ENCODE measurements at places on chromosomes 1 and 21.

- DNase-seq = no peak
Observed at GRCh38 chr1:29830383-29830782, 594.1 kb downstream of the PTPRU start.

DNA sequence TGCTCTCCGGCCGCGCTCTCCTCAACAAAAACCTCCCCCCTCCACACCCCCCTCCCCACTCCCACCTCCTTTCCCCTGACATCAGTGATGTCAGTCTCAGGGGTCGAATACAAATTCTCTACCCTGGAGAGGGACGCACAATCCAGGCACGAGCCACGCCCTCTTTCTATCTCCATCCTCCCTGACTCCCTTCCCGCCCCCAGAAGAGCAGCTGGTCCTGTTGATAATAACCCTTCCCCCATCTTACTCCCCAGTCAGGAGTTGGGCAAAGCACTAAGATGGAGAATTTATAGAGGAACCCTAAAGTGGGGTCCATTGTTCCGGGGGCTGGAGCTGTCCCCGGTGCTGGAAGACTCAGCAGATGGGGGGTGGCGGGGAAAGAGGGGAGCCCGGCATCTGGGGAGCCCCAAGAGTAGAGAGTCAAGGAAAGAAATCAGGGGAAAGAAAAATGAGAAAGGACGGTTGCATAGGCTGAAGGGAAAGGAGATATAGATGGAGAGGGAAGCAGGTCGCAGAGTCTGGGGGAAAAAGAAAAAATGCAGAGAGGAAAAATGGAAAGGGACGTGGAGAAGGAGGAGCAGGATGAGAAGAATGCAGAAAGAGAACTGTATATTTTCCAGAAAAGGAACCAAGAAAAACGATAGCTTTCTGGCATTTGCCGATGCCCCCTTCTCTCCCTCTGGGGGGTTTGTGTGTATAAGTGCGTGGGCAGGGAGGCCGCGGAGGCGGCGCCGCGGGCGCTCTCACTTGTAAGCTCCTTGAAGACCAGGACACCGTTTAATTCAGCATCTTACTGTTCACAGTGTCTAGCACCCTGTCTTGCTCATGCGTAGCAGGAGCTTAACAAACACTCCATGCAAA, at the start of gene CELF3:
CELF3 (minus strand) TSS at position 33 of the 861 bp plus-strand sequence. CDS start 783 bp downstream, outside the sequence.
- DNase-seq = peak; percentile 21

GRCh38 chr1:194281376-194281775, 1095.0 kb upstream of the B3GALT2 start:
- DNase-seq = no peak

DNA sequence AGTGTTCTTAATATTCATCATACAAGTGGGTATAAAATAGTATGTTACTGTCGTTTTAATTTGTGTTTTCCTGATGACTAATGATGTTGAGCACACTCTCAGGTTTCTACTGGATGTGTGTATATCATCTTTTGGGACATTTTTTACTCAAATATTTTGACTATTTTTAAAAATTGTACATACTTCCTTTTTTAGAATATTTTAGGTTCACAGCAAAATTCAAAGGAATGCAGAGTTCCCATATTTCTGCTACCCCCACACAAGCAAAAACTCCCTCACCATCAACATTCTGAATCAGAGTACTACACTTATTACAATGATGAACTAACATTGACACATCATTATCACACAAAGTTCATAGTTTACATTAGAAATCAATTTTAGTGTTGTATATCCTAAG, 114.5 kb downstream of the DPYD start:
- no peak for DNase-seq

GRCh38 chr21:42861311-42861847, 18.0 kb downstream of the WDR4 start:
- no peak for DNase-seq

DNA sequence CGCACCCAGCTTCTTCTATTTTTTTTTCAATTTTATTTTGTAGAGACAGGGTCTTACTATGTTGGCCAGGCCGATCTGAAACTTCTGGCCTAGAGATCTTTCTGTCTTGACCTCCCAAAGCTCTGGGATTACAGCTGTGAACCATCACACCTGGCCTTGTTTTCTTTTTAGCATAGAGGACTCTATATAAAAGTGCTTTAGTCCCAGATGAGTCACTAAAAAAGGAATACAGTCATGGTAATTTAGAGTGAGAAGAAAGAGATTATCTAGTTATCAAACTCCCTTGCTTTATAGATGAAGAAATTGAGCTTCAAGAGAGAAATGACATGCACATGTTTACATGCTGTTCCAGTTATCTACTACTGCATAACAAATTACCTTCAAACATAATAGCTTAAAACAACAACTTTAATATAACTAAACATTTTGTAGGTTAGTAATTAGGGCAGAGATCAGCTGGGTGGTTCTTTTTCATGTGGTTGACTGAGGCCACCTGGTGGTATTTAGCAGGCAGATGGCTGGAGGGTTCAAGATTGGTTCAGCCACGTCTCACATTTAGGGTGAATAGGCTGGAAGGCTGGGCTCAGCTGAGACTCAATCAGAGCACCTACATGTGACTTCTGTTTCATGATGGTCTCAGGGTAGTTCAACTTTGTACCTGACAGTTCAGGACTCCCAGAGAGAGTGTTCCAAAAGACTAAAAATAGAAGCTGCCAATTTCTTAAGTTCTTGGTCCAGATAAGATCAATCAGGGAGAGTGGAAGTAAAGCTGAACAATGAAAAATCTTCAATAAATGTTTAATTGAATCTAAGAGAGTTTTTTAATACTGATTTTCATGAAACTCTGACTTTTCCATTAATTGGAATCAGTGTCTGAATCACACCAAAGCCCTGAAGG, 16.9 kb upstream of the MTF2 start:
- peak; percentile 67 for DNase-seq

- peak; percentile 45 for DNase-seq
Observed at GRCh38 chr1:108877348-108878159, 769 bp downstream of the GPSM2 start.

DNA sequence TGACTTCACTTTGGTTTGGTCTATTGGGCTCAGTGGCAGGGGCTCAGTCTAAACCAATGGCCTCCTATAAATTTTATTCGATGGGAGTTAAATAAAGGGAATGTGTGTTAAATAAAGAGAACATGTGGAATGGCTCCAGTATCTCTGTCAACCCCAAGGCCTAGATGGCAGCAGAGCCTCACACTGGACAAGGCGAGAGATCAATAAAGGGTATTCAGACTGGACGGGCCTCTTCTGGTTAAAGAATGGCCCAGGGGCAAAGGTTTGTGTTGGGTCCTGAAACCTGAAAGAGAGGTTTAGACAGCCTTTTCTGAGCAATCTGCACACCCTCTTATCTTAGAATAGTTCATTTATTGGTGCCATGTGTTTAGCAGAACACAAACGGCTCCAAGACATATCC, 34.7 kb downstream of the SH3BP5L start:
- DNase-seq = no peak

GRCh38 chr1:208203848-208204609, 40.2 kb downstream of the PLXNA2 start:
- DNase-seq = no peak

DNA sequence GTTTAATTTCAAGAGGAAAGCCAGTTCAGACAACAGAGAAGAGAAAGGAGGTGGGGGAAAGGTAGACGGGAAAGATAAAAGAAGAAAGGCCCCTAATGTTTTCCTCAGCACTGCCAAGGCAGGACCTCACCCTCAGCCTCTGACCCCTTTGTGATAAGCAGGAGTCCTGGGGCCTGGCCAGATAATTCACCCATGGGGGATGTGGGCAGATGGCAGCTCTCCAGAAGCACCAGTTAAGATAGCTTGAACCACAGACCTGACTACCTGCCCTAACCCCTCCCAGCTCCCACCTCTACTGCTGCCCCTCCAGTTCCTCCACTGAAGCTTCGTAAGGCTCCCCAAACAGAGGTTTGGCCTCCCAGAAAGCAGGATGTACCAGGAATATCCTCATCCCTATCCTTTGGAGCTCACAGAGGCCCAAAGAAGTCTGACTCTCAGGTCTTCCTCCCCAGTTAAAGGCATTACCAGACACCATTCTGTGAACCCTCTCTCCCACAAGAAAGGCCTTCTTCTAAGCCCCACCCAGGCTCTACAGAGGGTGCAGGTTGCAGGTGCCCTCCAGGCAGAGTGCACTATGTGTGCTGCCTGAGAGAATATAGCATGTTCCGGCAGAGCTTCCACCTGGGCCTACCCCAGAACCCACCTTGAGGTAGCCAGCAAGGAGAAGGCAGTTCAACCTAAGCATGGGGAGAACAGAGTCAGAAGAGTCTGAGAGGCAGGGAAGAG, 9.2 kb upstream of the SNAPIN start:
- no peak for DNase-seq

GRCh38 chr1:180923021-180923841, 10.5 kb downstream of the KIAA1614 start:
- DNase-seq = peak; percentile 50

DNA sequence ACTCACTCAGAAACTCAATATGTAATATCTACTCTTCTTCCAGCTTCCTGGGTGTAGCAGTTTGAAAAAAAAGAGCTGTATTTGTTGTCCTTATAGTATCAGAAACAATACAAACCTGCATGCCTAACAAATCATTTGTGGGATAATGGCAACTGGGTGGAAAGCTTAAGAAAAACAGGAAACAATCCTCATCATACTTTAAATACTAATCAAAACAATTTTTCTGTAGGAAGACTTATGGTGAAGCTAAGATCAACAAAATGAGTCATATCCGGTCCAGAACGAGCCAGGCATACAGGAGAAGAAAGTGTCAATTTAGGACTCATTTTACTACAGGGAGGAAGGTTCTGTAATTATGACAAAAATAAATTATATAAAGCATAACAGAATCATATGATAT, 181.8 kb upstream of the ADGRL4 start:
- peak; percentile 72 for DNase-seq

DNA sequence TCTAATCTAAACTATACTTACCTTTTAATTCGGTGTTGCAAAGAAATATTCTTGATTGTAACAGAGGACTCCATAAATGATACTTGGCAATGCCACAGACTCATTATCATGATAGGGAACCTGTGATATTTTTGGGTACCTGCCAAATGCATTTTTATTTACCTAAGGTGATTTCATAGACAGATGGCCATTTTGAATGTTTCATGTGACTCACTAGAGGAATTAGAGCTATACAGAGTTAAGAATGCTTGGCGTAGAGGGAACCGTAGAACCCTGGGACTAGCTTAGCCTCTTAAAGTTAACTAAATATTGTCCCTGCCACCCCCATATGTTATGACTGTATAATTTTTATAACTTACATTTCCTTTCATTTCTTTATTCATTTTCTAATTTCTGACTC, 136.1 kb downstream of the DISP1 start:
- peak; percentile 87 for DNase-seq

- peak; percentile 89 for DNase-seq
Observed at GRCh38 chr1:176989023-176989422, 175.5 kb downstream of the ASTN1 start.

GRCh38 chr1:23751050-23751814, 8.0 kb downstream of the ELOA start:
- DNase-seq = peak; percentile 62

- DNase-seq = no peak
Observed at GRCh38 chr1:1439546-1440261, 4.2 kb downstream of the VWA1 start.

DNA sequence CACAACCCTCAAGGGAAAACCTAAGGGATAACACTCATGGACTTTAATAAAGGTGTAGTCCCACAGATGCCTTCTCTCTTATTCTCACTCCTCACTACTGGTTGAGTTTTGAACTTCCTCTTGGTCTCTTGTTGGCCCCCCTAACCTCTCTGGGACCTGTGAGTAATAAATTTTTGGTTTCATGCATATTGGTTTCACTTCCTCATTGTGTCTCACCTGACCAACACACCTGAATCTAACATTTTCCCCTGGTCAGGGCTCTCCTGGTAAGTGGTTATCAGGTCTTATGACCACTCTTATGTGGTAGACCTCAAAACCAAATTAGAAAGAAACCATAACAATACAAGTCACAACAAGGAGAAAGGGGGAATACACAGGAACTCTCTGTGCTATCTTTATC, 60.5 kb upstream of the PRMT6 start:
- no peak for DNase-seq

DNA sequence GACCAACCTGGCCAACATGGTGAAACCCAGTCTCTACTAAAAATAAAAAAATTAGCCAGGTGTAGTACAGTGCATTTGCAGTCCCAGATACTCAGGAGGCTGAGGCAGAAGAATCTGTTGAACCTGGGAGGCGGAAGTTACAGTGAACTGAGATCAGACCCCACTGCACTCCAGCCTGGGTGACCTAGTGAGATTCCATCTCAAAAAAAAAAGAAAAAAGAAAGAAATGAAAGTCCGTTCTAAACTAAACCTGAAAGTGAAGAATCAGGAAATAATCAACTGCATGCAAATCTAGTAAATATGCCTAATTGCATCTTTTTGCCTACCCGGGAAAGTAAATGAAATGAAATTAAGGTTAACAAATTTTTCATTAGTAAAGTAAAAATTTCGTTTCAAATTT, 99.6 kb downstream of the ZZZ3 start:
- DNase-seq = no peak

GRCh38 chr1:91640877-91641526, 140.4 kb downstream of the CDC7 start:
- DNase-seq = no peak

- peak; percentile 84 for DNase-seq
Observed at GRCh38 chr1:9659328-9659727, 7.8 kb downstream of the PIK3CD start.

DNA sequence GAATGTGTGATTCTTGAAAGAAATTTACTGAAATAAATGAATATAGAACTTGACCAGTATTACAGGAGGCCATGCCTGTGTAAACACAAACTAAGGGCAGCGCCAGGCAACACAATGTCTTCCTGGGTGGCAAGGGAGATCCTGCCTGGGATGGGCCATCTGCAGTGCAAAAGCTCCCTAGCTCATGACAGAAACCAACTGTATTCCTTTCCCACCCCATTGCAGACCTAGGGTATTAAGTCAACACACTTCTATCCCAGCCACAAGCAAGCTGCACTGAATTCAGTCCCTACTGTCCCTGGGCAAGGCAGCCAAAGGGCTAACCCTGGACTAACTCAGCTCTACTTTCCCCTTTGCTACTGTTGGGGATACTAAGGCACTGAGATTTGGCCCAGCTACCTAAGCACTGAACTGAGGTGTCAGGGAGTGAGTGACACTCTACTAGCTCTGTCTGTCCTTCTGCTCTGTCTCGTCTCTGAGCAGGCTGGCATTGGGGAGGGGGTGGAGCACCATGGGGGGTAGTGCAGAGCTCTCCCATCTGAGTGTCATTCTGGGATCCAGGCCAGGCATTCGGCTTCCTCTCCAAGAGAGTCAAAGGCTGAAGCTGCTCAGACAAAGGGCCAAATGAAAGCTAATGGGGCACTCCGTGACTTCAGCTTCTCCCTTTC, 2.5 kb downstream of the INKA2 start:
- DNase-seq = no peak

- no peak for DNase-seq
Observed at GRCh38 chr1:30063621-30064280, 659.6 kb downstream of the MATN1 start.

- no peak for DNase-seq
Observed at GRCh38 chr1:226627050-226627755, 78.6 kb downstream of the STUM start.

DNA sequence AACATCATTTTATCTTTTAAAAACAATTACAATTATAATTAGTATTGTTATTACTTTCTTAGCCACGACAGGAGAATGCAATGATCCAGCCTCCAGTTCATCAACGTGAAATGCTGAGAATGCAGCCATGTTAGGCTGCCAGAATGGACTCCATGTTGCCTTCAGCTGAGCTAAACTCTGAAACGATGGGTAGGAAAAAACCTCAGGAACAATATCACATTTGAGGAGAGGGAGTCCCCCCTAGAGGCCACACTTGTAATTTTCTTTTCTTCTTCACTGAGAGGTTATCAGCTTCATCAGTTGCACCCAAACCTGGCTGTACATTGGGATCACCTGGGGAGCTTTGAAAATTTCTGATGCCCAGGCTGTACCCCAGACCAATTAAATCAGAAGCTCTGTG, 34.6 kb upstream of the DNAH14 start:
- no peak for DNase-seq
